ENCODE measurements at places on chromosomes 6 and 20.

DNA sequence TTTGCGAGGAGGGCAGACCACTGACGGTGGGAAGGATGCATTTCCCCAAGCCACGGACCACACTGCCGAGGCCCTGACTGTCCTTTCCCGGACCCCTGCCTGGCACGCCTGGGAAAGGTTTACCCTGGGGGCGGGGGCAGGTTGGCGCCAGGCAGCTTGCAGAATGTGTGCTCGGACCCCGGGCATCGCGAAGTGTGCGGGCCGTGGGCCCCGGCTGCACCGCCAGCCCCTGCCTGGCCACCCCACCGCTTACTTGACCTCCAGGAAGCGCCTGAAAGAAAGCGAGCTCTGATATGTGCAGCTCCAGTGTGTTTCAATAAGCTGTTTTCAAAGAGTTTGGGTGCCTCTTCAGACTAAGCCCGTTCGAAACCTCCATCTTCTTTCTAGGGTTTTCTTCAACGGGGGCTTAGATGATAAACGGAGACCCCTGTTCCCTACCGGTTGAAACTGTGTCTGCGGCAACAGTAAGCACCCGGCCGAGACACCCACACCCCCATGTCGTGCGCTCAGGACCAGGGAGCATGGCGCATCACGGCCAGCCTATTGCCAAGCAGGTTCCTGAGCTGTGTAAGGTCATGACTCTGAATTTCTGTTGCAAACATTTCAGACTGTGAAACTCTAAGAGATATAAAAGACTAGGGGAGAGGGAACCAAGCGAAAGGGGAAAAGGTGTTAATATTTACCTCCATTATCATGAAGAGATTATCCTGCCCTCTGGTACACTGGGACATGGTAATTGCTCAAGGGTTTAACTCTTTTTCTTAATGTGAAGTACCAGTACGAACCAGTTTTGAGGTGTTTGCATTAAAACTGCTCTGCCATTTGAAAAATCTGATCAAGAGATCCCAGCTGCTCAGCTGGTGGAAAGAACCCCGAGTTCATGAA lies 231.2 kb upstream of the FOXQ1 start:
- no peak for DNase-seq

GRCh38 chr20:58892141-58892931 lies 39.8 kb downstream of the GNAS start:
- DNase-seq: no peak

DNA sequence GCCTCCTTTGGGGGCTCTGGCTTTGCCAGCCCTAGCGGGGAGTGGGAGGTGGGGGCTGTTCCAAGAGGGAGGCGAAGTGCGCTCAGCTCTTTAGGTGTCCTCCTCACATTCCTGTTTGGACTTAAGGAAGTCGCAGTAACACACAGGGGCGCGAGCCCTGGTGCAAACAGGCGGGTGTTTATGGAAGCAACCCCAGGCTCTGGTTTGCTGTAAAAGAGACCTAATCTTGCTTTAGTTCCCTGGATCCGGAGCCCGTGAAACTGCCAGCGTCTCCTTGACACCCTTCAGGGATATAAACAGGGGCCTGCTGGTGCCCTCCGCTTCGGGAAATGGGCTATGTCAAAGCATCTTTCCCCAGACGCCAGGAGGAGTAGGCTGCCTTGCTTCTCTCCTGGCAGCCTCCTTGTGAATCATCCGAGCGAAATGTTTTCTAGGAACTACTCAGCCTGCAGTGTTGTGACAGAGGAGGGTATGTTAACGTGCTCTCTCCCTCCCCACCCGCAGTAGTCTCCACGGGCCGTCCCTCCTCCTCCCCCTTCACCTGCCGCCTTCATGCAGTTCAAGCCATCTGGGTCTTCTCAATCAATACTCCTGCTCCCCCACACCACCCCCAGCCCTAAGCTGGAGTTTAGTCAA lies 168.0 kb upstream of the LRFN2 start:
- DNase-seq: no peak

- no peak for DNase-seq
Measured at GRCh38 chr20:32110173-32110704, 725 bp downstream of the TM9SF4 start.

- no peak for DNase-seq
Measured at GRCh38 chr6:154824076-154824475, 90.9 kb downstream of the SCAF8 start.

GRCh38 chr6:101114703-101115102 lies 233.6 kb upstream of the ASCC3 start:
- DNase-seq: peak; percentile 79

DNA sequence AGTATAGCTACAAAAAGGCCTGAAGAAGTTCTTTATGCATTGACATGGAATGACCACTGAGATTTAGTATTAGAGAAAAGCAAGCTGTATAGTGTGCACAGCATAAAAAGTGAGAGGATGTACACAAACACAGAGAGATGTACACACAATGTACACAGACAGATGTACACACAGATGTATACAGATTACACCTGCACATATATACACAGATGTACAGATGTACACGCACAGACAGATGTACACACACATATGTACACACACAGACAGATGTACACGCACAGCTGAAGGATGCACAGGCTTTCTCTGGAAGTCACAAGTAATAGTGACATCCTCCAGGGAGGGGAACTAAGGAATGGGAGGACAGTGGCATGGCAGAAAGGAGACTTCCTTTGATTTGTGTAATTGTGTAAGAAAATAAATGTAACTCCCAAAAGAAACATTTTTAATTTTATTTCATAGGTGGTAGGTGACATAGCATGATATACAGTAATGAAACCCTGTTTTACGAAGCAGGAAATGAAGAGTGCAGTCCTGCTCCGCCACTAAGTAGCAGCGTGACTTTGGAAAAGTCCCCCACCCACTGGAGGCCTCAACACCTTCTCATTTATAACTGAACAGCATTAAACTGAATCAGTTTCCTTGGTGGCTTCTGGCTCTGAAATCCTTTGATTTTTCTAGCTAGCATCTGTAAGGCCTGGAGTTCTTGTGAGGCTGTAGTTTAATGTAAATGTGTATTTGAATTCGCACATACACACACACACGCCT lies 14.1 kb downstream of the NFATC2 start:
- no peak for DNase-seq

GRCh38 chr6:111354758-111355555 lies 128.1 kb downstream of the REV3L start:
- no peak for DNase-seq

- DNase-seq: no peak
Measured at GRCh38 chr6:43768983-43769525, 957 bp upstream of the VEGFA start.

- DNase-seq: no peak
Measured at GRCh38 chr6:56242346-56242745, 5.0 kb downstream of the COL21A1 start.

GRCh38 chr6:111586554-111586953 lies 19.1 kb downstream of the TRAF3IP2 start:
- DNase-seq: no peak

DNA sequence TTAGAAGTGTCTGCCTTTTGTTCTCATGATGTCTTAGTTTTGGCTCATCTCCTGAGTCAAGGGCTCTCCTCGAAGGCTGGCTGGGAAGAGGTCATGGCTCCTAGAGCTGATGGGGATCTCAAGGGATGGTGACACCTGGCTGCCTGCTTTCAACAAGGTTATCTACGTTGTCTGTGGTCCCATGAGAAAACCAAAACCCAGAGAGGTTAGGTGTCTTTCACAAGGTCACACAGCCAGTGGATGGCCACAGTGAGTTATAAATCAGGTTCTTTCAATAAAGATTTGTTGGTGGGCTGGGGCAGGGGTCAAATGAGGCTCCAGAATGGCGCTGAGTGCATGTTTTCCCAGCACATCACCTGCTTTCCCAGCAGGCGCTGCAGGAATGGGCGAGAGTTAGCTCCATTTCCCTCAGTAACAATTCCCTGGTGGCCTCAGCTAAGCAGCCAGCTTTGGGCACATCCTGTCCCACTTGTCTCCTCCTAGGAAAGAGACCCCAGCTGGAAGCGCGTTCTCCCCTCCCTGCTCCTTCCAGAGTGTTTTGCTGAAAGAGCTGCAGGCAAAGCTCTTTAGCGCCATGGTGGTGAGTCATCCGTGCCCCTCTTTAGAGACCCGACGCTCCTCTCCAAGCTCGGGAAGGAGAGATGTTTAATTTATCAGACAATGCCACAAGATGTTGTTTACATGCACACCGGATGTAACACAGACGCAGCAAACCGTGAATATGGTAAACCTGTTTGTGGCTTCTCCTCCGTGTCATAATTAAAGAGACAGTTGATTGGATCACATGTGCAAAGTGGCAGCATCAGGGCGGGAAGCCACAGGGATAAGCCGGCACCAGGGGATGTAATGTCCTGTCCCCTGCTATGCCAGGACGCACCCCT lies 109.7 kb downstream of the LRFN2 start:
- peak; percentile 14 for DNase-seq

- no peak for DNase-seq
Measured at GRCh38 chr6:37731888-37732287, 34.2 kb upstream of the MDGA1 start.

GRCh38 chr6:35064757-35065440 lies 76.2 kb downstream of the TCP11 start:
- no peak for DNase-seq

- no peak for DNase-seq
Measured at GRCh38 chr6:3131695-3132094, 13.2 kb downstream of the BPHL start.

DNA sequence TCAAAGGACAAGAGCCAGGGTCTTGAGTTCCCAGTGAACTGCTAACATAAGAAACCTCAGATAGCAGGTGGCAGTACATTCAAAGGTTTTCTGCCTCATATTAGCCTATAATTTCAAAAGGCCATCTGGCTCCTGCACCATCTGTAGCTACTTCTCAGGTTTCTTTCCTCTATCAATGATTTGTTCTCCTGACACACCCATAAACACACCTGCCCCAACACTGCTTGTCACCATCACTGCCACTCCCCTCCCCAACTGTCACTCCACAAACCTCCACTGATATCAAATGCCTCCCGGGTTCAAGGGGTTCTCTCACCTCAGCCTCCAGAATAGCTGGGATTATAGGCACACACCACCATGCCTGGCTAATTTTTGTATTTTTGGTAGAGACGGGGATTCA lies 152.7 kb upstream of the SLC22A16 start:
- DNase-seq: no peak

- no peak for DNase-seq
Measured at GRCh38 chr6:150123645-150124044, 19.2 kb upstream of the PPP1R14C start.

DNA sequence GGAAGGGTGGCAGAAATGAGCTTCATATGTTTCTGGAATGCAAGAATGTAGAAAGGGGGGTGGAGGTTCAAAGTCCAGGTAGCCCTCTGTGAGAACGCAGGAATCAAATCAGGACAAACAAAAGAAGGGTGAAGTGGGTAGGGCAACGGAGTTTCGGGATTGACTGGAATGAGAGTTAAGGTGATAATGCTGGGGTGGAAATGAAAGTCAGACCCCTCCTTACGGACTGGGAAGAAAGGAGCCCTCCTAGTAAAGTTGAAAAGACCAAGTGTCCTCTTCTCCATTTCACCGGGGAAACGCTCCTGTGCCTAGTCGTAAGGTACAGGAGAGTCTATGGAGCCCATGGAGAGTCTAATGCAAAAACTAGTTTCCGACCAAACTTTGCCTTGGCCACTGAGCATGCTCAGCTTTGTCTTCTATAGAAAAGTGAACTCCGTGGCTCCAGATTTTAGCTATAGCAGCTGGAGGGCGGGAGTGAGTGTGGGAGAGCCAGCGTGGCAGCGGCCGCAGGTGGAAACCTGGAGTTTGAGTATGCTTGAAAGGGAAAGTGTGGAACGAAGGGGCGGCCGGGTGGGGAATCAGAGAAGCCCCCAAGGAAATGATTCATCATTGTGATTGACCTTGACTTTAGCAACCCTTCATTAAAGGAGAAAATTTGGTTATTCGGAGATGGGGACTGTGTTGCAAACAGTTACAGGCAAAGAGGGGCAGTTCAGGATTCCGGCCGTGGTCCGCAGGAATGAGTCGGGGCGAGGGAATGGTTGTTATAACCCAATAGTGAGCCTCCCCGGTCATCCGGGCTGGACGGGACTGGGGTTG lies 1.3 kb upstream of the LRRC1 start:
- peak; percentile 22 for DNase-seq

DNA sequence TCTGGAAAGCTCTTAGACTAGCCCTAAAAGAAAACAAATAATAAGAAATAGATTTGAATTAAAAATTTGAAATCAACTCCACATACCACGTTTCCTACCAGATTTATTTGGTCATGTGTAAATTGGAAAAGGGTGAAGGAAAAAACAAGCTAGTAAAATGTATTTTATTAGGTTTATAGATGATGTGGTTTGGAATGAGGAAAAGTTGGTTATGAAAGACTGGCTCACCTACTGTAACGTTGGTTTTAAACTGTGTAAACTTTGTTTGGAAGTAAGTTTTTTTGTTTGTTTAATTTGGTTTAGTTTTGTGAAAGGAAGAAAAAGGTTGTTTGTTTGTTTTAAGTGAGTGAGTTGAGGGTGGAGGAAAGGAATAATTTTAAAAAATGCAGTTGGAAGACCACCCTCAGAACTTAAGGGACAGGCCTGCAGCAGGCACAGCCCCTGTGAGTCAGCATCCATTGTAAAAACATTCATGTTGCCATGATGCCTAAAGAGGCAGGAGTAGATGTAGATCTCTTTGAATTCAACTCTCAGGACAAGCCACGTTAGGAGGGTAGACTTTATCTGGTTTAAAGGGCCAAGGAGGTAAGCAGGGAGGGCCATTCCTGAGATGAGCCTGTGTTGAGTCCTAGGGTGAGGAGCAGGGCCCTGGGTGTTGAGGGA lies 93.7 kb upstream of the SCGN start:
- no peak for DNase-seq

- no peak for DNase-seq
Measured at GRCh38 chr6:32669893-32670292, 3.4 kb upstream of the HLA-DQB1 start.

DNA sequence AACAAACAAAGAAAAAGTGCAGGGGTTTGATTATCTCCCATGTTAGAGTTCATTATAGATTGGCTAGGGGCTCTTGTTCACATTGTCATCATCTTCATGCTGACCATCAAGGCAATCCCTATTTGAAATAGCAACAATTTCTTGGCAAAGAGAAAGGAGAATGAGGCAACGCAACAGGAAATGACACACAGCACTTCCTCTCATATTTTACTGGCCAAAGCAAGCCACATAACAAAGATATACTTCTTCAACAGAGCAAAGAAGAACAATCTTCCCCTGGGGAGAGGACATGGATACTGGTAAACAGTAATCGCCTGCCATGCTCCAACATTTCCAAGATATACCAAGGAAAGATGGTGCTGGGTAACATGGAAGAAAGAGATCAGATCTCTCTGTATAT lies 29.8 kb downstream of the EPM2A start:
- DNase-seq: no peak

DNA sequence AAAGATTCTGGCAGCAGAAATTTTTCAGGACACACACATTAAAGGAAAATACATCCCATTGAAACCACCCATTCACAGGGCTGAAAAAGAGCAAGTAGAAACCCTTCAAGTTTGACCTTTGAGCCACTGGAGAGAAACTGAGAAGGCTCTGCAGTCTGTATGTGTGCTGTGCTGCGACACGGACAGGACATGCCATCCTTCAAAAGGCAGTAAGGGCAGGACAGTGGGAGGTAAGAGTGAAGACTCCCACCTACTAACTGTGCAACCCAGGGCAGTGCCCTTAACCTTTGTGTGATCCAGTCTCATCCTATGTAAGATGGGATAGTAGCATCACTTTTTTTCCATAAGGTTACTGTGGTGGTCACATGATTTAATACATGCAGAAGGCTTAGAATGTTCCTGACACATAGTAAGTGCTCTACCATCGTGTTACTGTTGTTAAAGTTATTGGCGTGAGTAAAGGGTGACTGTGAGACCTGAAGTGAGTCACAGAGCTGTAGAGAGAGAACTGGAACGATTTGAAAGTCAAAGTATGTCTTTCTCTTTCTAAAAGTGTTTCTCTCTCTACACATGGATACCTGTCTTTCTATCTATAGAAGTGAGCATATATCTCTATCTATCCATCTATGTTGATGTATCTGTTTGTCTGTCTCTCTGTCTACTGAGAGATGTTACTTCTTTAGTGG lies 153.7 kb upstream of the OLIG3 start:
- no peak for DNase-seq
